ENCODE measurements at places on chromosomes 4 and X.

DNA sequence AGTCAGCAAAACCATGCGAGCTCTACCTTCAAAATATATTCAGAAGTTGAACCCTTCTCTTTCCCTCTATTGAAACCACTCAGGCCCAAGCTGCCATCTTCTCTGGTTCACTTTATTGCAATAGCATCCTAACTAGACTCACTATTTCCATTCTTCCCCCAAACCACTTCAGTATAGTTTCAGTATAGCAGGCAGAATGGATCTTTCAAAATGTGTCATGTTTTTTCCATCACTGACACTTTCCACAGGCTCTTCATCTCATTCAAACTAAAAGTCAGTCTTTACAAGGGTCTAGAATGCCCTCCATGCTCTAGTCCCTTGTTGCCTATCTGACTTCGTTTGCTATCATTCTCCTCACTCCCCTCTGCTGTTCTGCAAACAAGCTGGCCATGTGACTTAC lies 274.4 kb downstream of the IDS start:
- DNase-seq: no peak

- DNase-seq: no peak
Measured at GRCh38 chr4:40682290-40683101, 52.8 kb upstream of the RBM47 start.

DNA sequence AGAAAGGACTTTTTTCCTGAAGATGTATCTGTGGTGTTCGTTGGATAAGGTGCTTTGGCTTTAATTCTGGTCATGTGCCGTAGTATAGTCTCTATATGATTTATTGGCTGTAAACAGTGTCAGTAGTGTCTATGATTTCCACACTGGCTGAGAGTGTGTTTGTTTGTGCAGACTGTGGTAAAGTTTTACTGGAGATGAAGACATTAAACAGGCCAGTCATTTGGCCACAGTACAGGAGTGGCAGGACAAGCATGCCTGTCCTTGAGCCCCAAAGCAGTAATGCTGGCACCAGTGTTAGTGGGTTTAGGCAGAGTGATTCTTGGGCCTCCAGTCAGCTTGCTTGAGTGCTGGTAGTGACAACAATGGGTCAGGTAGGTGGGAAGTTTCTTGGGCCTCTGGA lies 1023.9 kb upstream of the GRID2 start:
- no peak for DNase-seq

DNA sequence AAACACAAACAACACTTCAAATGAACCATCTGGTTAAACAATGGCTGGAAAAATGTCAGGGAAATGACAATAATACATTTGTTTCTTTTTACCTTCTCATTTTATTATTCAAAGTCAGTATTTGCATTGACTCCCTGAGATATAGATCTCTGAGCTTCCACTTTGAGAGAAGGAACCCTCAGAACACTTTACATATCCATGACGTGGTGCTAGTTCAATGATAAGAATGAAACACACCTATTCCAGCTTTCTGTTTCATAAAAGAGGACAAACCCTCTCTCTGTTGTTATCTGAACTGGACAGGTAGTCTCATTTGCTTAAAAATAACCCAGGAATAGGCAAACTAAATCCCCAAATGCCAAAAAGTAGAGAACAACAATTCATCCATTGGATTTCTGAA lies 65.3 kb upstream of the CCSER1 start:
- no peak for DNase-seq

DNA sequence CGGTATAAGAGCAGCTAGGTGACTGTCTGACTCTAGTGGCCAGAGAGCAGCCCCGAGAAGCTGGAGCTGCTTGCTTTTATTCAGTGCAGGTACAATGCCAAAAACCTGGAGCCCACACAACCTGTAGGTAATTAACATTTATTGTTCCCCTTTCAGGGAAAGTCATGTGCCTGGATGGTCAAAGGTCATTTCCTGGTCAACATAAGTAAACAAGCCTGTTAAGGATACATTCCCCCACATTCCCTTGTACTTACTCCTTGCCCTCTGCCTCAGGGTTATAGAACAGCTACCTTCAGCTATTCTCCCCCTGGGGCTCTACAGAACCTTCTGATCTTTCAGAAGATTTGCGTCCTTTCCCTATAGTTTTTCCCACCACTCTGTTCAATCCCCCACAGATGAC lies 253.4 kb downstream of the TMA16 start:
- no peak for DNase-seq

All from stimulated activated CD4-positive, alpha-beta T cell treated with anti-CD3 and anti-CD28 coated beads, Interleukin-4, amount 100 ng/mL, for 1 hour (primary cell).